ENCODE measurements at places on chromosomes 3 and 15.

GRCh38 chr3:18379647-18380046, 45.5 kb downstream of the SATB1 start:
- H3K27me3 ChIP-seq, result no peaks in the 10 kb centered on the region
- peaks cover 2% of the 10 kb centered on the region for H3K36me3 ChIP-seq
- no peak overlapping the region for H3K4me3 ChIP-seq
- no peaks in the 10 kb centered on the region for H3K4me1 ChIP-seq
- no peak overlapping the region for H3K27ac ChIP-seq

DNA sequence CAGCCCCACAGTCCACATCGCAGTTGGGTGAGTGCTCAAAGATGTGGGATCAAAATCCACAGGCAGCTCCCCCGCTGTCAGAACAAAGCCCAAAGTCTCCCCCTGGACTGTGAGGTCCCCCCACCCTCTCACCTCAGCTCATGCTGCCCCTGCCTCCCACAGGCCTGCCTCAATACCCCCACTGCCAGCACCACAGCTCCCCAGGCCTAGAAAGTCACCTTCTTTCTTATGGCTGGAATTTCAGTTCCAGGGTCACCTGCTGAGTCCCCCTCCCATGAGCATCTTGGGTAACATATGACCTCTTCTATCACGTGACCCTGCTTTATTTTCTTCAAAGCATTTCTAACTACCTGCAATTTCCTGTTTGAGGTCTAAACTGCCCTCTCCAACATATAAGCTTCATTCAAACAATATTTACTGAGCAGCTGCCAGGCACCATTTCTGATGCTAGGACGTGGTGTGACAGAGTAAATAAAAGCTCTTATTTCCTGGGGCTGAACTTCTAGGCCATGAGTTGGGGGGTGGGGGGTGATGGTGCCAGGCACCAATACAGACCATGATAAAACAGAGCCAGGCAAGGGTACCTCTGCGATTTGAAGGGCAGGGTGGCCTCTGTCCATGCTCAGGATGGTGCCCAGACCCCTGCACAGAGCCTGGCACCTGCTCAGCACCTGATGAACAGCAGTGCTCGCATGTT, 2.4 kb upstream of the TMEM89 start:
- H3K27ac ChIP-seq, result no peak overlapping the region
- DNase-seq, result no peak
- no peaks in the 10 kb centered on the region for H3K27me3 ChIP-seq
- peaks cover 31% of the 10 kb centered on the region for H3K36me3 ChIP-seq

DNA sequence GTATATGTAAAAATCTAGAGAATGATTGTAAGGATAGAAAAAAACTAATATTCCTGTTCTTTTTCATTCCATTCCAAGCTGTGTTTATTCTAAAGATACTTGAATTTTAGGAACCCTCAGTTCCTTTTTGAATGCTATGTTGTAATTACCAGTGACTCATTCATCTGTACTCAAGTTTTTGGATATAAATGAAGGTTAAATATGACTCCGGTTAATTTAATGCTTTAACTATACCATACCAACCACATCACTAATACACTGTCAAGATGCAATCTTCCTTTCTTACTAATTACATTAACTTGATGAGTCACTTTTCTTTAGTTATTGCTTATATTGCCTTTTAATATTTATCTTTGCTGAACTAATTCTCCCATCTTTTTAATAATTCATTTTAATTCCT, 68.8 kb upstream of the ZNF148 start:
- no peak for DNase-seq
- H3K27ac ChIP-seq, result no peak overlapping the region
- no peak overlapping the region for H3K4me3 ChIP-seq
- no peaks in the 10 kb centered on the region for H3K27me3 ChIP-seq
- no peaks in the 10 kb centered on the region for H3K4me1 ChIP-seq
- H3K36me3 ChIP-seq, result peaks cover 12% of the 10 kb centered on the region

GRCh38 chr3:152964911-152965609, 130.1 kb downstream of the P2RY1 start:
- no peak overlapping the region for H3K27ac ChIP-seq
- peak; percentile 15 for DNase-seq
- no peaks in the 10 kb centered on the region for H3K4me1 ChIP-seq
- H3K36me3 ChIP-seq, result no peaks in the 10 kb centered on the region
- H3K4me3 ChIP-seq, result no peak overlapping the region

All from muscle of leg (tissue), 16 donors.